ENCODE measurements at places on chromosomes 7 and 10.

DNA sequence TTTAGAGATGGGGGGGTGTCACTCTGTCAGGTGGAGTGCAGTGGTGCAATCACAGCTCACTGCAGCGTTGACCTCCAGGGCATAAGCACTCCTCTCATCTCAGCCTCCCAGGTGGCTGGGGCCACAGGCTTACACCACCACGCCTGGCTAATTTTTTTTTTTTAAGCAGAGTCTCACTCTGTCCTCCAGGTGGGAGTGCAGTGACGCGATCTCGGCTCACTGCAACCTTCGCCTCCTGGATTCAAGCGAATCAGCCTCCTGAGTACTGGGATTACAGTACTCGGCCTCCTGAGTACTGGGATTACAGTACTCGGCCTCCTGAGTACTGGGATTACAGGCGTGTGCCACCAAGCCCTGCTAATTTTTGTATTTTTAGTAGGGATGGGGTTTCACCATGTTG lies 23.6 kb upstream of the PPIA start:
- DNase-seq = no peak

GRCh38 chr10:31075434-31075833 lies 43.8 kb upstream of the ZNF438 start:
- DNase-seq = no peak

- no peak for DNase-seq
Measured at GRCh38 chr10:5570007-5570655, 45.4 kb downstream of the CALML3 start.

DNA sequence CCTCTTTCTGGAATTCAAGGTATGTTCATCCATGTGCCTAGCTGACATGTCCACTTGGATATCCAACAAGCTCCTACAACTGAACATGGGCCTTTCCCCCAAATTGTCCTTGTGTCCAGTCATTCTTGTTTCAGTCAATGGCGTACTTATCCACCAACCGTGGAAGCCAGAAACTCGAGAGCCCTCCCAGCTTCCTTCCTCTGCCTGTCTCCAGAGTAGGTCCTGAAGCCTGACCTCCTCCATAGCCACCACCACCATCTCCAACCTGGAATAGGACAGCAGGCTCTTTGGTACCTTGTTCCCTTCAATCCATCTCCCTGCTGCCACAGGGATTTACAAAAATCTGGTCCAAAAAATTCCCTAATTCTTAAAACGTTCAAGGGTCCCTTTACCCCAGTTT lies 305.1 kb downstream of the RPS24 start:
- DNase-seq = no peak

DNA sequence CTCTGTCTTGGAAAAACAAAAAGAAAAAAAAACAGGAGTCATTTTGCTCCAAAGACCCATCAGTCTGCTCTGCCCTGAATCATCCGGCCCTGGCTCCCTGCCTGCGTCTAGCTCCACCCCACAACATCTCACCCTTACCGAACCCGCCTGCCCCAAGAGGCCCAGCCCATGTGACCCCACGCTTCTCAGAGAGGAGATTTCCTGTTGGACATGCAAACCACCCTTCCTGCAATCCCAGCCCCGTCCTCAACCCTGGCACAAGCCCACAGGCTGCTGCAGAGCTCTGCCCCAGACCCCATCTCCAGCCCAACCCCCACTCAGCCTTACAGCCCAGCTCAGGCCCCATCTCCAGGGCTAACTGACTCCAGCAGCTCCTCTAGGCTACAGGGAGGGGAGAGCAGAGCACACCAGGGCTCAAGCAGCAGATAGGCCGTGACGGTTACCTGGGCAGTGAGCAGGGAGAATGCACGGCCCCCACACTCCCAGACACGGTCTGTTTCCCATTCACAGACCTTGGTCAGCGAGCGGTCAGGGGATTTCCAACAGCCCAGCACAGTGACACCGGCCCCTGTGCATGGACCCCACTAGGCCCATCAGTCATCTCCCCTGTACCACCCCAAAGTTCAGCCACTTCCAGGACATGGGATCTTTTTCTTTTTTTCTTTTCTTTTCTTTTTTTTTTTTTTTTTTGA lies 69.9 kb upstream of the GTF2I start:
- no peak for DNase-seq

DNA sequence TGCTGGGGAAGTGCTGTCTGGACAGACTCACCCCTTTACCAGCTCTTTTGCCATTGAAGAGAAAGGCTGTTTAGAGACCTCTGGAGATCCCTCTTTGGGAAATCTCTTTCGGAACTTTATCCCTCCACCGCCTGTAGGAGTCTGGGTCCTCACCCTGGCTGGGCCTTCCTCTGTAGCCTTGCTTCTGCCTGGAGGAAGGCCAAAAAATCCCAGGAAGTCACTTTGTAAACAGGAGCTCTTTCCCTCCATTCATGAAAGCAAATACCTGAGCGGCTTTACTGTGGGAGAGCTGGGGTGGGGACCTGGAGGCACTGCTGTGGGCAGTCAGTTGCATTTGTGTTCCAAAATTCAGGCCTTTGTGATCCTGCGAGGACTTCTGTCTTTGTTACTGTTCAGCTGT lies 126.2 kb downstream of the KLF6 start:
- DNase-seq = no peak

DNA sequence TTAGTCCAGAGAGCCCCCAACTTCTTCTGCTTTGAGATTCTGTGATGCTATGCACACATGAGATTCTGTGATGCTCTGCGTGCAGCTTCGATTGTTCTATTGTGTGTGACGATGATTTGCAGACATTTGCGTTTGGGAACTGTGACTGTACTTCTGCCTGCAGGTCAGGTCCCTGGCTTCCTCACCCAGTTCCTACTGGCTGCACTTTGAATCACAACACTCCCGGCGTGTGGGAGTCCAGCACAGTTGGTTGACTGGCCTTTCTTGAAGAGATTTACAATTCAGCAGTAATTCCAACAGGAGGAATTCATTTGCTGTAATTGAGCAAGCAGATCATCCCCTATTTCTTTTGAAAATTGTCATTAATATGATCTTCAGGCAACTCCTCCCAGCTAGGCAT lies 252.2 kb upstream of the YAE1 start:
- no peak for DNase-seq

DNA sequence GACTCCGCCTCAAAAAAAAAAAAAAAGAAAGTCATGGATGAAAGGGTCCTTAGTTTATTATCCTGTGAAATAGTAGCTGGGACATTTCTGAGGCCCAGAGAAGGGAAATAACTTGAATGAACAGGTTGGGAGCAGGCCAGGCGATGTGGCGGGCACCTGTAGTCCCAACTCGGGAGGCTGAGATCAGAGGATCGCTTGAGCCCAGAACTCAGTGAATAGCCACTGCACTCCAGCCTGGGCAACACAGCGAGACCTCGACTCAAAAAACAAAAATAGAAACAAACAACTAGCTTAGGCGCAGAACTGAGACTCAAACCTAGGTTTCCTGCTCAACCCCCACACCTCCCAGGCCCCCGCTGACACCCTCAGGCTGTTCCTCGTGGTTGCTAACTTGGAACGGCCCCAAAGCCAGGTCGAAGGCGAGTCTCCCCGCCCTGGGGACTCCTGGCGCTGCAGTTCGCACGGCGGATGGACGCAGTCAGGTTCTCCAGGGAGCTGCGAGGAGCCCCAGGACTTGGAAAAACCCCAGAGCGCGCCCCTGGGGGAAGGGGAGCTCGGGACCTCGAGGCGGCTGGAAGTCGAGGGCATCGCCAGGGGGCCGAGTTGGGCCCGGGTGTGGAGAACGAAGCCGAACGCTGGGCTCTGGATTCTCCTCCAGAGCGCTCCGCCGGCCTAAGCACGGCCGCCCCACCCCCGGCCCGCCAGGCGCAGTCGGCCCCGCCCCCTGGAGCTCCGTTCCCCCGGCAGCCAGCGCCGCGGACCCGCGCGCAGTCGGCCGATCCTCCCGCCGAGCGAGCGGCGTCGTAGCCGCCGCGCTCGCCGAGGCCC lies at the start of gene STOX1:
Gene STOX1, plus strand, starts transcription at position 768 of the 828 bp plus-strand sequence. CDS start 93 bp downstream, outside the sequence.
- peak; percentile 58 for DNase-seq

DNA sequence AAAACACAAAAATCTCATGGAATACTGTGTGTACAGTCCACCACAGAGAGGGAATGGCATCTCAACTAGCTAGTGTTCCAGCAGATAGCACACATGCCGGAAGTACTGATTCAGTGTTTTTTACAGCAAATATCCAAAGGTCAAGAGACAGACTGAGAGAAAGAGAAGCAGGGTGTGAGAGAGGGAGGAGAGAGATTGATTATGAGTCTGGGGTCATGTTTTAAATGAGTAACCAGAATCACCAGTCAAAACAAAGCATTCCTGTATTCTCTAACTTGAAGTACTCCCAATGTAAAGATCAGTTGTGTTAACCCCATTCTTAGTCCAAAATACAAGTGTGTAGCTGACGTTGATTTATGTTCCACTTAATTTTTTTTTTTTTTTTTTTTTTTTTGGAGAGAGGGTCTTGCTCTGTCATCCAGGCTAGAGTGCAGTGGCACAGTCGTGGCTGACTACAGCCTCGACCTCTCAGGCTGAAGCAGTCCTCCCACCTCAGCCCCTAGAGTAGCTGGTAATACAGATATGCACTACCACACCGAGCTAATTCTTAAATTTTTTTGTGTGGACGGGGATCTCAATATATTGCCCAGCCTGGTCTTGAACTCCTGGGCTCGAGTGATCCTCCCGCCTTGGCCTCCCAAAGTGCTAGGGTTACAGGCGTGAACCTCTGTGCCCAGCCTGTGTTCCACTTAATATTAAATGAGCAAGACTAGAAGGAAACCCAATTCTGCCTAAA lies 114.2 kb downstream of the TAF3 start:
- no peak for DNase-seq

DNA sequence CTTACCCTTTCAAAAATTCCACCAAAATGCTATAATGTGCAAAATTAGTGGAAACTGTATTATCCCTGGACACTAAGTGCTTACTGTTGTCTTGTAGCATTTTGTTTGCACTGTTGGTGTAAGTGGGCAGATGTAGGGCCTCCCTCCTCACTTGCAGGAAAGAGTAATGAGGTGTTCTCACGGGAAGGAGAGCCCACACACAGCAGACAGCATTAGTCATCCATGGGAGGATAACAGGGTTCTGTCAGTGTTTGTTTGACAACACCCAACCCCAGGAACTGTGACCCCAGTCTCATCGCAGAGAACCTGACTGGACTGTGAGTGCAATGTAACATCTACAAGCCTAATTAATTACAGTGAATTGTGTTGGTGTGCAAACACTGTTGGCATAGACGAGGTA lies 58.7 kb upstream of the VSTM2A start:
- DNase-seq = no peak

- DNase-seq = no peak
Measured at GRCh38 chr10:33252794-33253203, 81.7 kb downstream of the NRP1 start.

DNA sequence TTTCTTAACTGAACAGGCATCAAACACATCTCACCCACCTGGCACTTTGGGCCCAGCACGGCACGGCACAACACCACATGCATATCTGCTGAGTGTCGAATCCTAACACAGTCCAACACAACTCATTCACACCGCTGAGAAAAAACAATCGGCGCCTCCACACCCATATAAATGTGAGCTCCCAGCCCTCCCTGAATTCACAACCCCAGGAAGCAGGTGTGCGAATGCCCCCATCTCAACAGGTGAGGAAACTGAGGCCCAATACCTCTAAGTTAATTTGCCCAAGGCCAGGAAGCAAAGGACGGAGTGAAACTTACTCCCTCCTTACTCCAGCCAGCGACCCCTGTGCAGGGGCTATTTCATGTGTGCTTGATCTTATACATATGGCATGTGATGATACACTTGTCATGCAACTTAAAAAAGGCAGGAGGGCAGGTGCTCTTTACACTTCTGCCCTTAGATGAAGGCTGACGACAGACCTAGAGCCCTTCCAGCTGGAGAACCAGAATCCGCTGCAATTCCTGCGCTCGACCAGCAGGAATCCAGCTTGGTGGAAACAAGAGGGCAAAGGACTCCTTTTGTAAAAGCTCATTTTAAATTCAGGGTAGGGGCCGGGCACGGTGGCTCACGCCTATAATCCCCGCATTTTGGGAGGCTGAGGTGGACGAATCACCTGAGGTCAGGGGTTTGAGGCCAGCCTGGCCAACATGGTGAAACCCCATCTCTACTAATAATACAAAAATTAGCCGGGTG lies 116.0 kb downstream of the LARP4B start:
- DNase-seq = no peak

- no peak for DNase-seq
Measured at GRCh38 chr10:110850099-110850498, 21.6 kb upstream of the PDCD4 start.

GRCh38 chr7:130420943-130421578 lies 19.8 kb downstream of the CEP41 start:
- no peak for DNase-seq

DNA sequence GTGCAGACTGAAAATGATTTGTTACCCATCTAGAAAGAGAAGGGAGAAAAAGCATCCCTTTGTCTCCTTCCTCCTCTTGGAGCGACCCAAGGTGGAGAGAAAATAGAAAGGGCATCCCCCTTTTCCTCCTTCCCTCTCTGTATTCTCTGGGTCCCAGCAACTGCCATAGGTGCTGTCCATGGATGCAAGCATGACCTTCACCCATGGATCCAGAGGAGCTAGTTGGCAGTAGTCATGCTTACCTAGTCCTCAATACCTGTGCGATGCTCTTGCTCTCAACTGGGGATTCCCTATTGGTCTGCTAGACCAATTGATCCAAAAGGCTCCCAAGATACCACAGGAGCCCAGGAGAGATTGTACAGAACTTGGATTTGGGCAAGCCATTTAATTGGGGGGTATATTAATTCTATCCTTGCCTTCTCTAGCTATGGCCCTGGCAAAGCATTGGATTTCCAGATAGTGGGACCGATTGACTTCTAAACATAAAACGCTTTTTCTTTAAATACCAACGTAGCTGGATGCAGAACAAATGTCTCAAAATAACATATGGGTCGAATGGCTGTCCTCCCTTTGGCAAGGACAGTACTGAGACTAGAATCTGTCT lies 547.8 kb upstream of the IGFBP3 start:
- DNase-seq = no peak

DNA sequence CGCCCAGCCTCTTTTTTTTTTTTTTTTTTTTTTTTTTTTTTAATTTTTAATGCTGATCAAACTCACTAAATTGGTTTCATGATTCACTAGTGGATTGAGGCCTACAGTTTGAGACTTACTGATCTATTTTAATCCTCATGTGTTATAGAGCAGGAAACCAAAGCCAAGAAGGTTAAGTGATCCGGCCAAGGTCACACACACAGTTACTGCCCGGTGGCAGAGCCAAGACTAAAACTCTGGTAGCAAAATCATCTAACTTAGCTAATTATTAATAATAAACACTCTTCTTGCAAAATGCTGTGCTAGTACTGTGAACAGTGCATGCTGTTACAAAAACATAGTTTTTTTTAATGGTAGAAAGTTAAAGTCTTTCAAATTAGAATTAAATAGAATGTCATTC lies 188.3 kb upstream of the NFE2L3 start:
- DNase-seq = no peak

DNA sequence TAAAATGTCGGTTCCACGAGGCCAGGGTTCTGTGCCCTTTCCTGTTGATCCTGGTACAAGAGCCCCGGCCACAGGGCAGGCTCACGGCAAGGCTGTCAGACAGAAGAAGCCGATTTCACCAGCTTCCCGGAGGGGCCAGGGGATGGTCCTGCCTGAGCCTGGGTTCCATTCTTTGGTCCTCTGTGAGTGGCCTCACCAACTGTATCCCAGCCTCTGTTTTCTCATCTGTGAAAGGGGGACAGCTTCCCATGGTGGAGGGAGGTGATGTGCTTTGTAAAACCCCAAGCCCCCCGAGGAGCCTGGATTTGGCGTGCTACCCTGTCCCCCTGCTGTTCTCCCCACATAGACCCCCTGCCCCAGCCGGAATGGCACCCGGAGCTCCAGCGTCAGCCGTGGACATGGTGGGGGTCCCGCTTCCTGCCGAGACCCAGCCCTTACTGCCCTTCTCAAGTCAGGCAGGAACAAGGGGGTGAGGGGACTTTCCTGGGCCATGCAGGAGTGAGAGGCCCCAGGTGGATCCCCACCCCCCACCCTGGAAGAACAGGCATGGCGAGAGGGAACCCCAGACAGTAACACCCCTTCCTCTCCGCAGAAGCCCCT lies 28.3 kb upstream of the ELFN1 start:
- DNase-seq = no peak
